ENCODE measurements at places on chromosomes 6 and 20. TPM values are rescaled to one million over a fixed set of nuclear protein-coding genes. Genes with fewer than 3 reads are reported as not detected.

Gene DPPA5
- not detected for total RNA-seq

Gene HLA-B
- 346 TPM for total RNA-seq

DNA sequence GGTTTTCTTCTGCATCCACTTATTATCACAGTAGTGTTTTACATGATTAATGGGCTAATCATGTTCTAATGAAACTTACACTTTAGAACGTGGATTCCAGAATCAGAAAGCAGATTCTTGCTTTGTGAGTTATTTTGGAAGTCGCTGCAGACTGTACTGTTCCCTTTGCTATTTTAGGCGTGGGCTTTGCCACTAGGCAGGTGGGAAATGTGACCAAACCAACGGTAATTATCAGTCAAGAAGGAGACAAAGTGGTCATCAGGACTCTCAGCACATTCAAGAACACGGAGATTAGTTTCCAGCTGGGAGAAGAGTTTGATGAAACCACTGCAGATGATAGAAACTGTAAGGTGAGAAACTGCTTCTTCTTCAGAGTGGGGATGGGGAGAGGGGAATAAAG lies 598 bp downstream of the FABP7 start:
- no peak for DNase-seq

DNA sequence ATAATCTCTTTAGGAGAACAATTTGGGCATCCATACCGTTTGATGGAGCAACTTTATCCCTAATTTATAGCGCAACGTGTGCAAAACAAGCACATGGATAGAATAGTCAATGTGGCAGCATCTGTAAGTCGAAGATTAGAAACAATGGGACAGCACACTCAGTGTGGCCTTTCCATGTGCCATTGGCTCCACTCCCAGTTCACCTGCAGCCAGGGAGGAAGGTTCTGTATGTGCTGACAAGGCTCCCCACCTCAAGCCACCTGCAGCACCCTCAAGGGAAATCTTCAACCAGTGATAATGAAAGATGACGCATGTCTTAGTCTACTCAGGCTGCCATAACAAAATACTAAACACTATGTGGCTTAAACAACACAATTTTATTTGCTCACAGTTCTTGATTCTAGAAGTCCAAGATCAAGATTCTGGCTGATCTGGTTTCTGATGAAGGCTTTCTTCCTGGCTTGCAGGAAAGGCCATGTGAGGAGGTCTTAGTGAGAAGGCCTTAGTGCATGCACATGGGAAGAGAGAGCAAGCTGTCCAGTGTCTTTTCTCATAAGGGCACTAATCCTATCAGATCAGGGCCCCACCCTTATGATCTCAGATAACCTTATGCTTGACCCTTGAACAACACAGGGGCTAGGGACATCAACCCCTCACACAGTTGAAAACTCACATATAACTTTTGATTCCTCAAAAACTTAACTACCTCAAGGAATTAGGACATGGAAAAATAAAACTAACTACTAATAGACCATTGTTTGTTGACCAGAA lies 34.9 kb upstream of the SHLD1 start:
- no peak for DNase-seq

GRCh38 chr6:116010386-116010785 lies 50.3 kb downstream of the FRK start:
- DNase-seq, result no peak

DNA sequence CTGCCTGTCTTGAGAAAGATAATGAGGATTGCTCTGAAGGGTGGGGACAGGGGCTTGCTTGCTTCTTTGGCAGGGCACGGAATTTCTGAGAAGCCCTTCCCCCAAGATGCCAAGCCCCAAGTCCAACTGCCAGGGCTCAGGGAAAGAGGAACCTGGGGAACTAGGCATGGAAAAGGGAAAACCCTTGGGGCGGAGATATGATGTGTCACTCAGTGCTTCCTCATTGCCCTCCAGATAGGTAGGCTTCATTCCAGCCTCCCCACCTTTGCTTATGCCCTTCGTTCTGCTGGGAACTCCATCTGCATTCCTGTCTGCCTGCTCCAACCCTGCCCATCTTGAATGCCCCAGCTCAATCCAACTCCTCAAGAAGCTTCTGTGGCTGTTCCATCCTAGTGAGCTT lies 61.2 kb downstream of the VEGFA start:
- no peak for DNase-seq

- no peak for DNase-seq
Observed at GRCh38 chr20:14505476-14505875, 168.1 kb upstream of the FLRT3 start.
